ENCODE measurements at places on chromosomes 6 and 20. TPM values are rescaled to one million over a fixed set of nuclear protein-coding genes. Genes with fewer than 3 reads are reported as not detected.

GRCh38 chr6:30160008-30160784, 815 bp downstream of the TRIM10 start:
- no peak overlapping the region for H3K27ac ChIP-seq
- DNase-seq: no peak
- no peak overlapping the region for H3K4me3 ChIP-seq

BMP6 gene
- 2.1 TPM for total RNA-seq

TDRD6 gene
- 0.08 TPM for total RNA-seq

- H3K4me3 ChIP-seq: no peak overlapping the region
- H3K27me3 ChIP-seq: no peaks in the 10 kb centered on the region
- no peaks in the 10 kb centered on the region for H3K36me3 ChIP-seq
These were observed 136.2 kb upstream of the TAB2 start for GRCh38 chr6:149181304-149181703.

SAMD3 gene
- 5.1 TPM for total RNA-seq

GRCh38 chr6:168390749-168391420, 50.1 kb upstream of the SMOC2 start:
- H3K27me3 ChIP-seq: no peaks in the 10 kb centered on the region
- no peak overlapping the region for H3K27ac ChIP-seq
- no peaks in the 10 kb centered on the region for H3K4me1 ChIP-seq
- DNase-seq: no peak
